Kidney capillary endothelial cell (primary cell): ENCODE measurements at places on chromosomes 7 and 10.

DNA sequence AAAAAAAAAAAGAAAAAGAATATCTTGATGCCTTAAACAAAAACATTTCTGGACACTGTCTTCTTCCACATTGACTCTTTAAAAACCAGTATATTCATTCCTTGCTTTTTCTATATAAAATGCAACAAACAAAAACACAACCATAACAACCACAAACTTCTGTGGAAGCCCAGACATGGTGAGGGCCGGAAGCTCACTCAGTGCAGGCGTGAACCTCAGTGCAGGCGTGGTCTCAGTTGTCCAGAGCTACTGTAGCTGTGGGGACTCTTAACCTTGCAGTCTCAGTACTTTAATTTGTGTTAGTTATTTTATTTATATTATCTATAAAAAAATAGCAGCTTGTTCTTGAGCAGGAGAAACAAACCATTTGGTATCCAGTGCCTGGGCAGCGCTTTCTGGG, 131.8 kb downstream of the DOCK1 start:
- no peak for DNase-seq

GRCh38 chr10:122050311-122050710, 61.3 kb downstream of the TACC2 start:
- no peak for DNase-seq

DNA sequence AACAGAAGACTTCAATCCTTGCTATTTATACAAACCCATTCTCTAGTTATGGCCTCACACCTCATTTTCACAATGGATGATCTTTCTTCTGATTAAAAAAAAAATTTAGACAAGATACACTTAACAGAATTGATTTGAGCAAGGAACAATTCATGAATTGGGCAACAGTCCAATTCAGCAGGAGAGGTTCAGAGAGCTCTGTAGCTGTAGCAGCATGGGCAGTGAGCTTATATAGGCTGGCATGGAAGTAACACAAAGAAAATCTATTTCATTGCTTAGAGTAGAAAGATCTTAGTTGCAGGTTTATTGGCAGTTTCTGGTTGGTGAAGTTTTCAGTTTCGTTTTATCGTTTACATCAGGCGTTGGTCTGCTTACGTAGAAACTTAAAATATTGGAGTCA, 23.0 kb upstream of the LRGUK start:
- DNase-seq: no peak

DNA sequence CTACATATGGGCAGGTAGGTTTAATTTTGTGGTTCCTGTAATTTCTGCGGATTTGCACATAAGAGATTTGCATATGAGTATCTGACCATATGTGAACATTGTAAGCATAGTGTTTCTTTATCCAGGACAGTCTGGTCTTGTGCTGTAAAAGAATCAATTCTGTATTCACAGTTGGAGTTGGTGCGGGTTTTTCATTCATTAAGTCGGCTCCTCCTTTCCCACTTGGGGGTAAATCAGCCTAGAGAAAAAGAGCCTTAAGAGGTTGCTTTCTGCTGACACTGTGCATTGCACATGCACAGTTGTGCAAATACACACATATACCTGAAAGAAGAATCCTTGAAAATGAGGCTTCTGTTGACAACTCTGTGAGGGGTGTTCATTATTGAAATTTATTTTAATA, 6.1 kb upstream of the CYP26C1 start:
- DNase-seq: no peak

DNA sequence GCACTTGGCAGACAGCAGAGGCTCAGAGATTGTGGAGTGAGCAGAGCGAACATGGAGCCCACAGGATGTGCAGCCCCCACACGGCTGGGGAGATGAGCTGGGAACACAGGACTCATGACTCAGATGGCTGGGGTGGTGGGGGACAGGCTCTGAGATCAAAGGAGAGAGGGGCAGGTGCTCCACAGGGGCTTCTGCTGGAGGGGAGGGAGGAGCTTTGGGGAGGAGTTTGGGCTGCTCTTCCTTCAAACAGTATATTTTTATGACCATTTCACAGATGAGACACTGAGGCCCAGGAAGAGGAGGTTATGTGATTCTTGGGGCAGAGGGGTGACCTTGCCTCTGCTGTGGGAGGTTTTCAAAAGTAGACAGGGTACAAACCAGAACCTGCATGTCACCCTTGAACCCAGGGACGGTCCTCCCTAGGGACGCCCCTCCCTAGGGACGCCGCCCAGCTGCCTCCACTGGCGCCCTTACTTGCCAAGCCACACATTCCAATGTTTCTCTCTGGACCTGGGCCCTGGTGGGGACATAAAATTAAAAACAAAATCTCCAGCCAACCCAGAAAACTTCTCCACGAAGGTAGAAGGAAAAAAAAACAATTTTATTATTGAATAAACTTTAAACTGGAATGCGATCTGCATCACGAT, 981 bp upstream of the CRYGN start:
- no peak for DNase-seq

DNA sequence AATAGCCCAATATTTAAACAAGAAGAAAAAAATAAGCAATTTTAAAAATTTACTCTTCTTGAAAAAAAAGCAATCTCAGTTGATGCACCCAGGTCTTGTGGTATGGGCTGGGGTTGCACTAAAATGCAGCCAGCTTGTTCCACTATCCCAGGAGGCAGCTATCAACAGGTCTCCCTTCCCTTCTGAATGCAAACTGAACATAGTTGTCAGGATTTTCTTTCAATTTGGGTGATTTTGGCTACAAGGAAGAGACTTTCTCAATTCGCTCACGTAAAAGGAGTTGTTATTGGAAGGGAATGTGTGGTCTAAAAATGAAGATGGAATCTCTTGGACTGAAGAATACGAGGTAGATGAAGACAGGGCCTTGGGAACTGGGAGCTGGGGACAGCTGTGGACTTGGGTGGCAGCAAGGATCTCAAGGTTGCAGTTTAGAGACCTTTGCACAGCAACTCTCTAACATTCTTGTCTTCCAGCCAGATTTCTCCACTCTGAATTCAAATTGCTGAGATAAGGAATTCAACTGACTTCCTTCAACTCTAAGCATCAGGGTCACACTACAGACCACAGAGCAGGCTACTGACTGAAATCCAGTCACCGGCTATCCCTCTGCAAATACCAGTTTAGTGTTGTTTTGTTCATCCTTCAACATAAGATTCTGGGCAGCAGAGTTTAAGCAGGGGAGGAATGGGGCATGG, 3.1 kb upstream of the TMEM26 start:
- DNase-seq: no peak

- DNase-seq: no peak
Observed at GRCh38 chr7:44256459-44256858, 55.7 kb downstream of the YKT6 start.

DNA sequence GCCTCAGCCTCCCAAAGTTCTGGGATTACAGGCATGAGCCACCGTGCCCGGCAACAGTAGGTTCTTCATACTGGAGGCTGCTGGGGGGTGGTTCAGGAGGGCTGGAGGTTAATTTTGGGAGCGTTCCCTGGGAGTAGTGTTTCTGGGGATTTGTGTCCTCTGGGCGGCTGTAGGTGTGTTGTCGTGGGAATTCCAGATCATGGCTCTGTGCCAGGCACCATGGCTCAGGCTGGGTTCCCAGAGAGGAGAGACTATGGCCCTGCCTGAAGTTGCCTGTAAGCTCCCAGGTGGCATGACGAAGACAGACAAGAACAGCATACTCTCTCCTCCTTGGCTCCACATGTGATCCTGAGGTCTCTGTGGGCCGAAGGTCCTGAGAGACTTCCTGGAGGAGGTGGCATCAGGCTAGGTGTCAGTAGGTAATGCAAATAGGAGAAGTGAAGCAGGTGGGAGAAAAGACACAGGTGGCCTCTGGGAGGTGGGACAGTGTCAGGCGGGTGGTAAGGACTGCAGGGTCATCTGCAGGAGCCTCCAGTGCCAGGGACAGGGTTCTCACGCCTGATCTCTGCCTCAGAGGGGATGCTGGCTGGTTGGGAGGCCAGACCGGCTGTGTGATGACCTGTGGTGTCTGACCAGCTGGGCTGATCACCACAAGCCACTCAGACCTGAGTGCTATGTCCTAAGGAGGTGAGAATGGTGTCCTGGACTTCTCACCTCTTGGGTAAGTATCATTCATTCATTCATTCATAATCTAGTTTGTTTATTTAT, 18.7 kb downstream of the CLIP2 start:
- no peak for DNase-seq

DNA sequence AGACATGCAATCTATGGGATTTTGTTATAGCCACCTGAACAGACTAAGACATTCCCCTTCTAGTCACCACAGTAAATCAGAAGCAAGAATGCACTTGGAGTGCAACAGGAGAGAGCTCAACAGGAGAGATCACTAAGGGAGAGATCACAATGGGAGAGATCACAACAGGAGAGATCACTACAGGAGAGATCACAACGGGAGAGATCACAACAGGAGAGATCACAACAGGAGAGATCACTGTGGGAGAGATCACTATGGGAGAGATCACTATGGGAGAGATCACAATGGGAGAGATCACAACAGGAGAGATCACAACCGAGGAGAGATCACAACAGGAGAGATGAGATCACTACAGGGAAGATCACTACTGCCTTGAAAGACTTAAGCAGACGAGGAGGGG, 238.5 kb upstream of the PITRM1 start:
- DNase-seq: no peak

DNA sequence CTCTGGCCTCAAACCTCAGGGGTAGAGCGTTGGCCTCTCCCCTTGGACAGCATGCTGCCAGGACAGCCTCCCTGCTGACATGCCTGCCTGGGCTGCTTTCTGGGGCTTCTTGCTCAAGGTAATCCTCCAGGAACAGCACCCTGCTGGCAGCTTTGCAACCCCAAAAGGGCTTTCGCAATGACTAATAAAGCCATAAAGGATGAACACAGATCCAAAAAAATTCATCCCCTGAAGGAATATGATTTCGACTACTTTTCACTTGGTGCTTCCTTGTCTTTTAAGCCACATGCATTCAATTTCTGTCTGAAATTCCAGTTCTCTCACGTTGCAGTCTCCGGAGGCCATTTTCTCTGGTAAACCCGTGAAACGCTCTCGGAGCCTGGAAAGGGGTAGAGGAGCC, 15.1 kb upstream of the SH3PXD2A start:
- DNase-seq: no peak

GRCh38 chr7:131995324-131995723, 438.9 kb upstream of the PODXL start:
- DNase-seq: no peak

- DNase-seq: no peak
Observed at GRCh38 chr10:1872151-1872726, 134.9 kb upstream of the ADARB2 start.

- DNase-seq: no peak
Observed at GRCh38 chr10:18308600-18308999, 168.4 kb downstream of the CACNB2 start.

DNA sequence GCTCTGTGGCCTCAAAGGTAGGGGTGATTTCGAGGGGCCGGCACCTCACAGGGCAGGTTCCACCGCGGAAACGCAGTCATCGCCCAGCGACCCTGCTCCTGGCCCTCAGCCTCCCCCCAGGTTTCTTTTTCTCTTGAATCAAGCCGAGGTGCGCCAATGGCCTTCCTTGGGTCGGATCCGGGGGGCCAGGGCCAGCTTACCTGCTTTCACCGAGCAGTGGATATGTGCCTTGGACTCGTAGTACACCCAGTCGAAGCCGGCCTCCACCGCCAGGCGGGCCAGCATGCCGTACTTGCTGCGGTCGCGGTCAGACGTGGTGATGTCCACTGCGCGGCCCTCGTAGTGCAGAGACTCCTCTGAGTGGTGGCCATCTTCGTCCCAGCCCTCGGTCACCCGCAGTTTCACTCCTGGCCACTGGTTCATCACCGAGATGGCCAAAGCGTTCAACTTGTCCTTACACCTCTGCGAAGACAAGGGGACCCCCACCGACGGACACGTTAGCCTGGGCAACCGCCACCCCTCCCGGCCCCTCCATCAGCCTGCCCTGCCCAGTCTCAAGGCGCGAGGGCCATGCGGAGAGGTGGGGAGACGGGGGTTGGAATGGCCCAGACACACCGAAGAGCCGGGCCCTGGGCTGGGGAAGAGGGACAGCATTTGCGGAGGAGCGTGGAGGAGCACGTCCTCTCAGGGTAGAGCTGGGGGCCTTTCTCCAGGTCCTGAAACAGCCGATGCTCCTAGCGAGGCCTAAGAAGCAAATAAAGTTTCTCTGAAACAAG, 6.0 kb downstream of the SHH start:
- no peak for DNase-seq

DNA sequence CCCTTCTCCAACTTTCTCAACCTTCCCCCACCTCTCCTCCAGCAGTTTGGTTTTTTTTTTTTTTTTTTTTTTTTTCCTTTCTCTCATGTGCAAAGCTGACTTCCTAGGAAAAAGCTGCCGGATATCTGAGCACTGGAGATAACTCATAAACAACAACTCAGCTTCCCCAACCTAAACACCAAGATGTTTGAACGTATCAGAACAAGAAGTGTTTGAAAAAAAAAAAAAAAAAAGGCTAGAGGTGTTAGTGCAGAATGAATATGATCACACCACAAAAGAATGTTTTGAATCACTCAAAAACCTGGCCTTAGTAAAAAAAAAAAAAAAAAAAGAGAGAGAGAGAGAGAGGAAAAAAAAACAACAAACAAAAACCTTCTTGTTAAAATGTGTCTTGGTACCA, 11.2 kb downstream of the GATA3 start:
- peak; percentile 83 for DNase-seq

DNA sequence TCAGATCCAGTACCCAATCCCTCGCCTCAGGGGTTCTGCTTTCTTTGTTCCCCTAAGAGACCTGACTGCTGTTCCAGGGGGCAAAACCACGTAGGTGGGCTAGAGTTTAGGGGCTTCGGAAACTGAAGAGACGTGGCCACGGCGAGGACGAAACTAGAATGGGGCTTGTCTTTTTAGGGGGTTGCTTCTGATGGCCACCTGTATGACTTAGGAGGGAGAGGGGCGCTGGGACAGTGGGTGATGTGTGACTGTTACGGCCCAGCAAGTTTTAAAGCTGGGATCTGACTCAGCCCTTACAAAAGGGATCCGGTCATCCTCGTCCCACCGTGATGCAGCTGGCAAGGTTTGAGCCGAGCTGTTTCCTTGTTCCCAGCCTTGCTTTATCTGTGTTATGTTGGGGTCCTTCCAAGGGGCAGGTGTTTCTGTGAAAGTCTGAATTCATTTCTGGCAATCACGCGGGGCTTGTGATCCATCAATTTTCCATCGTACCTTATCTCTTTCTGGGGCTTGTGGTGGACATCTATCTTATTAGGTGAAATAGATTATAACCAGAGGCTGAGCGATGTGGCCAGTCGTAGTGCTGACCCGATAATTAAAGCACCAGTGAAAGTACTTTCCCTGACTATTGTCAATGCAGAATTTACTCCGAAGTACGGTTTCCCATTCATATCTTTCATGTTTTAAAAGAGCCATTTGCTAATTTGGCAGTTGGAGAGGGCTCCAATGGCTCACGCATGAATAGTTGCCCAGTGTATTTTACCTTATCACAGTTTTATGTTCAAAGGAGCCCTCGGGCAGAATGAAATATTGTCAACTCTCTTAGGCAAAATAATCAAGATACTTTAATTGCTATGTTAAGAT, 830 bp downstream of the MET start:
- no peak for DNase-seq

- DNase-seq: no peak
Observed at GRCh38 chr10:101565936-101566332, 22.1 kb downstream of the POLL start.

- no peak for DNase-seq
Observed at GRCh38 chr7:98913026-98913425, 34.7 kb downstream of the TRRAP start.
